Transverse colon (tissue), 4 donors: ENCODE measurements at places on chromosomes 11 and 22. TPM values are rescaled to one million over a fixed set of nuclear protein-coding genes. Genes with fewer than 3 reads are reported as not detected.

DNA sequence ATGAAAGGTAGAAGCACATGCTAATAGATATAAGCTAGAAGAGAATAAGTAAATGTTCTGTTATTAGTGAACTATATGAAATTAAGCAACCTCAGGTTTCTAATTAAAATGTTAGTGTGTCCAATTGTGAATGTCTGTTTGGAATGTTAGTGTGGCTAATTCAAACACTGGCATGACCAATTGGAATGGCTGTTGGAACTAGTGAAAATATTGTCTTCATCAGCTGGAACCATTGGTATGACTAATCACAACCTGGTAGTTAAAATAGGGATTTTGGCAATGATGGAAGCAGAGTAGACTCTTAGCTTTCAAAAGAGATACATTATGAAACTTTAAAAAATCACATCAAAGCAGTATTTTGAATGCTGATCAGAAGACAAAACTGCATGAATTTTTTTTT is 66.8 kb downstream of the CYB5R2 start:
- DNase-seq, result no peak
- peaks cover 26% of the 10 kb centered on the region for H3K4me1 ChIP-seq
- H3K36me3 ChIP-seq, result peaks cover 7% of the 10 kb centered on the region
- no peaks in the 10 kb centered on the region for H3K27me3 ChIP-seq
- H3K4me3 ChIP-seq, result no peak overlapping the region
- H3K27ac ChIP-seq, result peak overlapping the region; percentile 85

DNA sequence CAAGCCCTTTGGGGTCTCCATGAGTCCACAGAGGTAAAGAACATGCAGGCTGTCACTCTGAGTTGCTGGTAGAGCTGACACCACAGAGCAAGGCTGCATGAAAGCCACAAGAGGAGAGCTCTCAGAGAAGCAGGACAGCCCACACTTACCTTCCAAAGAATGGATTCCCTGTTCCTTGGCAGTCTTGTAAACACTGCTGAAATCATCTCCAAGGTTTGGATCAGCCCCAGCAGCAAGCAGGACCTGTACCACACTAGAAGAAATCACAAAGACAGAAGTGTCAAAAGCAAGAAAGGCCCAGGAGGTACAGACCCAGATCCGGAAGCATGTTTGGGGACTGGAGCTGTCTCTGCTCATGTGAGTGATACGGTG is 54.2 kb downstream of the CLPB start:
- H3K4me1 ChIP-seq, result peaks cover 7% of the 10 kb centered on the region
- DNase-seq, result no peak
- no peaks in the 10 kb centered on the region for H3K36me3 ChIP-seq
- no peak overlapping the region for H3K27ac ChIP-seq
- H3K4me3 ChIP-seq, result no peak overlapping the region
- no peaks in the 10 kb centered on the region for H3K27me3 ChIP-seq

DNA sequence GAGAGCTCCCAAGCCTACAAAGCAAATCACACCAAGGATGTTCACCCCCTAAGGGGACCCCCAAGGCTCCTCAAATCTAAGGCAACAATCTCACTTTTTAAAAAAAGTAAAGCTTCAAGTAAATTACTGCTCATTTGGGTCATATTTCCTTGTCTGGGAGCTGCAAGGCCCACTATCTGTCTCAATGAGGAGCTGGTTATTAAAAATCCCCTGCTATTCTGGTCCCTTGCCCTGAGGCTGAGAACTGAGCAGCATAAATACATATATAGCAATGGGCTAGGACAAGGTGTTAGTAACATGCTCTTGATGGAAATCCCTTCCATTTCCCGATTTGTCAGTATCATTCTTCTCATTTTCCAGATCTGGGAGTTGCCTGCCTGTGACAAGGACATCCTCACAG is 119.2 kb downstream of the ETS1 start:
- peak overlapping the region; percentile 73 for H3K27ac ChIP-seq
- H3K4me3 ChIP-seq, result no peak overlapping the region
- H3K36me3 ChIP-seq, result no peaks in the 10 kb centered on the region

DNA sequence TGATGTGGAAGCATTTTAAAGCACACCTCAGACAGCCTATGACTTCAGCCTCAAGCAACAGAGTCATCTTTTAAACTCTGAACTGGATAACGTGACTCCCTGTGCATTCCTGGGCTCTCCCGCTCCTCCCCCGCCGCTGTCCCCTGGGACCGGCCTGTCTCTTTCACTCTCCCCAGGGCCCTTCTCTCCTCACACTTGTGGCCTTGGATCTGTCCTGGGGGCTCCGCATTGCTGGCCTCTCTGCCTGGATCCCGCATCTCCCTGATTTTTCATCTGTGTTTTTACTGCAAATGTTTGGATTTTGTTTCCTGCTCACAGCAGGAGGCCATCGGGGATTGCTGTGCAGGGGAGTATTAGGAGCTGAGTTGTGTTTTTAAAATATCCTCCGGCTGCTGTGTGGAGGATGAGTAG is 15.4 kb downstream of the C11orf24 start:
- H3K36me3 ChIP-seq, result no peaks in the 10 kb centered on the region
- DNase-seq, result no peak
- no peaks in the 10 kb centered on the region for H3K27me3 ChIP-seq
- no peak overlapping the region for H3K4me3 ChIP-seq
- H3K27ac ChIP-seq, result no peak overlapping the region

DNA sequence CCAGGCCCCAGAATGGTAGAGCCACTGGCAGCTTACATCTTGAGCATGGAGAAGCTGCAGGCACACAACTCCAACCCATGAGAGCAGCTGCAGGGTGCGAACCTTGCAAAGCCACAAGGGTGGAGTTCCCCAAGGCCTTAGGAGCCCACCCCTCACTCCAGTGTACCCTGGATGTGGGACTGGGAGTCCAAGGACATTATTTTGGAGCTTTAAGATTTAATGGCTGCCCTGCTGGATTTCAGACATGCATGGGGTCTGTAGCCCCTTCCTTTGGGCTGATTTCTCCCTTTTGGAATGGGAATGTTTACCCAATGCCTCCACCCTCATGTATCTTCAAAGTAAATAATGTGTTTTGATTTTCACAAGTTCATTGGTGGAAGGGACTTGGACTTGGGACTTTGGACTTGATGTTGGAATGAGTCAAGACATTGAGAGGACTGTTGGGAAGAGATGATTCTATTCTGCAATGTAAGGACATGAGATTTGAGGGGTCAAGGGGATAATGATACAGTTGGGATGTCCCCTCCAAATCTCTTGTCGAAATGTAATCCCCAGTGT is 1.1 kb upstream of the KRTAP5-7 start:
- no peak for DNase-seq
- H3K4me3 ChIP-seq, result no peak overlapping the region
- no peaks in the 10 kb centered on the region for H3K4me1 ChIP-seq

- DNase-seq, result no peak
- H3K4me3 ChIP-seq, result no peak overlapping the region
- H3K4me1 ChIP-seq, result no peaks in the 10 kb centered on the region
- no peaks in the 10 kb centered on the region for H3K27me3 ChIP-seq
Measured at GRCh38 chr11:25211635-25212254, 714.9 kb downstream of the LUZP2 start.

DNA sequence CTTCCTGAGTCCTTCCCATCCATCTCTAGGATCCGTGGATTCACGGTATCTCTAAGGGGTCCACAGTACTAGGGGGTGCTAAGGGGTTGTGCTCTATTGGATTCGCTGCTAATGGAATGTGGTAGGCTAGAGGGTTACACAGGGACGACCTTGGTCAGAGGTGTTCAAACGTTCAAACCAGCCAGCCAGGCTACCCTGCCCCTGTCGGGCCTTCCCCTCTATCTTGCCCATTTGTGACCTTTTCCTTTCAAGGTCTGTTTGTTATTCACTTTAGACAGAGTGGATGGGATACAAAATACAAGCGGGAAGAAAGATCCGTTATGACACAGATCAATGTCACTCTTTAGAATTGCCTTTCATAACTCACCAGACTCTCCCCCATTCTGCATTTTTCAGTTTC is 205.8 kb upstream of the TBCEL start:
- no peak overlapping the region for H3K4me3 ChIP-seq
- peaks cover 5% of the 10 kb centered on the region for H3K4me1 ChIP-seq
- no peak for DNase-seq
- H3K36me3 ChIP-seq, result no peaks in the 10 kb centered on the region

GRCh38 chr11:77753230-77753629 is 67.3 kb downstream of the RSF1 start:
- no peak overlapping the region for H3K4me3 ChIP-seq
- H3K27ac ChIP-seq, result no peak overlapping the region

Gene TECTA
- 0.41 TPM for total RNA-seq

GRCh38 chr11:65278356-65278755 is 16.6 kb downstream of the POLA2 start:
- no peaks in the 10 kb centered on the region for H3K36me3 ChIP-seq
- no peaks in the 10 kb centered on the region for H3K27me3 ChIP-seq
- no peak overlapping the region for H3K27ac ChIP-seq
- DNase-seq, result no peak
- H3K4me1 ChIP-seq, result no peaks in the 10 kb centered on the region
- no peak overlapping the region for H3K4me3 ChIP-seq

DNA sequence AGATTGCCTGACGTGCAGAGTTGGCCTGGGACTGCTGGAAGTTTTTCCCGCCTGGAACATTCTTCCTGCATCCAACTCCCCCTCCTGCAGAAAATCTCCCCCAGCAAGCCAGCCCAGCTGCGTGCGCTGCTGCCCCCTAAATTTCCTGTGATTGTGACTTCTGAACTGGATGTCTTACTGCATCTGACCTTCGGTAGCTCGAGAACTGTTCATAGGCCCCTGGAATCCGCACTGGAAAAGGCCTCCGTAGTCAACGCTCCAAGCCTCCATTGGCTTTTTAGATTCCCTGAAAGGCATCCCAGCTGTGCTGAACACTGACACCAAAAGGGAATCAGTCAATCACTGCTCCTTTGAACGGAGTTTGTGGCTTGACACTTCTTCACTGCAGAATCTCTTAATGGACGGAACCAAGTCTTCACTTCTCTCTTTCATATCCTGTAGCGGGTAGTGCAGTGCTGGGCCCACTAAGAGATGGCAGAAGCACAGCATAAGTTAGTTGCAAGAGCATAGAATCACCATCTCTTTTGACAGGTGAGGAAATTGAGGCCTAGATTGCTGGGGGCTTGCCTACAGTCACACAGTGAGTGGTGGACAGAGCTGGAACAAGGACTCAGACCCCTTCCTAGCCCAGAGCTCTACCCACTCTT is 14.2 kb upstream of the RASD2 start:
- no peaks in the 10 kb centered on the region for H3K4me1 ChIP-seq
- H3K4me3 ChIP-seq, result no peak overlapping the region
- no peaks in the 10 kb centered on the region for H3K36me3 ChIP-seq
- no peak overlapping the region for H3K27ac ChIP-seq
- no peak for DNase-seq

- H3K36me3 ChIP-seq, result no peaks in the 10 kb centered on the region
- no peak for DNase-seq
- H3K27ac ChIP-seq, result no peak overlapping the region
- no peak overlapping the region for H3K4me3 ChIP-seq
Measured at GRCh38 chr11:93532806-93533205, 10.4 kb downstream of the SMCO4 start.

GRCh38 chr11:104435494-104435893 is 271.5 kb upstream of the PDGFD start:
- H3K27me3 ChIP-seq, result no peaks in the 10 kb centered on the region
- DNase-seq, result no peak
- H3K4me1 ChIP-seq, result no peaks in the 10 kb centered on the region
- no peaks in the 10 kb centered on the region for H3K36me3 ChIP-seq

DNA sequence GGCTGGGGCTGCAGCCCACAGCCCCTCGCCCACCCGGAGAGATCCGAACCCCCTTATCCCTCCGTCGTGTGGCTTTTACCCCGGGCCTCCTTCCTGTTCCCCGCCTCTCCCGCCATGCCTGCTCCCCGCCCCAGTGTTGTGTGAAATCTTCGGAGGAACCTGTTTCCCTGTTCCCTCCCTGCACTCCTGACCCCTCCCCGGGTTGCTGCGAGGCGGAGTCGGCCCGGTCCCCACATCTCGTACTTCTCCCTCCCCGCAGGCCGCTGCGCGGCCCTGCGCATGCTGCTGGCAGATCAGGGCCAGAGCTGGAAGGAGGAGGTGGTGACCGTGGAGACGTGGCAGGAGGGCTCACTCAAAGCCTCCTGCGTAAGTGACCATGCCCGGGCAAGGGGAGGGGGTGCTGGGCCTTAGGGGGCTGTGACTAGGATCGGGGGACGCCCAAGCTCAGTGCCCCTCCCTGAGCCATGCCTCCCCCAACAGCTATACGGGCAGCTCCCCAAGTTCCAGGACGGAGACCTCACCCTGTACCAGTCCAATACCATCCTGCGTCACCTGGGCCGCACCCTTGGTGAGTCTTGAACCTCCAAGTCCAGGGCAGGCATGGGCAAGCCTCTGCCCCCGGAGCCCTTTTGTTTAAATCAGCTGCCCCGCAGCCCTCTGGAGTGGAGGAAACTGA is 731 bp downstream of the GSTP1 start:
- no peaks in the 10 kb centered on the region for H3K36me3 ChIP-seq
- H3K4me3 ChIP-seq, result peak overlapping the region; percentile 88

DNA sequence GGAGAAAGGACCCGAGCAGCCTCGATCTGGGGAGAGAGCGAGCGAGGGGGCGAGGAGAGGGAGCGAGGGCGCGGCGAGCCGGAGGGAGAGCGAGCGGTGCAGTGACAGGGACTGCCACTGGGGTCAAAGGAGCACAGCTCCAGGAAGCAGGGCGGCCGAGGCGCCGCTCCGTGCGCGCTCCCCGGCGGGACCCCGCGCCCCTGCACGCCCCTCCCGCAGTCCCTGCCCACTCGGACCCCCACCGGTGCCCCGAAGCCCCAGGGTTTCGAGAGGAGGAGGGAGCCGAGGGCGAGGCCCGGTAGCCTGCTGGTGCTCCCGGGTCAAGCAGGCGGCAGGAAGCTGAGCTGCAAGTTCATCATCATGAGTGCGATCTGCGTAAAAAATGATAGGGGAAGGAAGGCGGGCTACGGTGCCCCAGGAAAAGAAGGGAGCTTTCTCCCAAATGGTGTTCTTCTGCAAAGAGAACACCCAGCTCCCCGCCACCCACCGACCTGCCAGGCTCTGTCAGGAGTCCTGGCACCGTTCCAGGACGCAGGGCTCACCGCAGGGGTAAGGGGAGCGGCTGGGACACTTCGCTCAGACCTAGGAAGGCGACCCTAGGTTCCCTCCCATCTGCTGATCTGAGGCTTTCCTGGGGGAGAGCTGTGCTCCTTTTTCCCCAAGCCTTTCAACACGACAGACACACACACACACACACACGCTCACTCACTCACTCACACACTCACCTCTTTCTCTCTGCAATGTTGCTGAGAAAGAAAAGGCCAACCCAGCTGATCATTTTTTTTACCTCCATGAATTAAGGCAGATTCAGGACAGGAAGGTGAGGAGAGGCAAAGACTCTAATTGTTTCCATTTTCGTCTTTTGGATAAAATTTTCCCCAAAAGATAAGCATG is at the start of gene MPPED2:
Gene MPPED2 (minus strand): TSS at position 103 of the 894 bp plus-strand sequence. CDS start 5,980 bp downstream, outside the sequence.
- peaks cover 57% of the 10 kb centered on the region for H3K27me3 ChIP-seq
- H3K27ac ChIP-seq, result peak within 1 kb of the TSS; percentile 89
- peaks cover 26% of the 10 kb centered on the region for H3K4me1 ChIP-seq
- peak; percentile 25 for DNase-seq
- H3K4me3 ChIP-seq, result peak within 1 kb of the TSS; percentile 81
- no peaks in the 10 kb centered on the region for H3K36me3 ChIP-seq

Gene TMPRSS5
- total RNA-seq, result 0.27 TPM

DNA sequence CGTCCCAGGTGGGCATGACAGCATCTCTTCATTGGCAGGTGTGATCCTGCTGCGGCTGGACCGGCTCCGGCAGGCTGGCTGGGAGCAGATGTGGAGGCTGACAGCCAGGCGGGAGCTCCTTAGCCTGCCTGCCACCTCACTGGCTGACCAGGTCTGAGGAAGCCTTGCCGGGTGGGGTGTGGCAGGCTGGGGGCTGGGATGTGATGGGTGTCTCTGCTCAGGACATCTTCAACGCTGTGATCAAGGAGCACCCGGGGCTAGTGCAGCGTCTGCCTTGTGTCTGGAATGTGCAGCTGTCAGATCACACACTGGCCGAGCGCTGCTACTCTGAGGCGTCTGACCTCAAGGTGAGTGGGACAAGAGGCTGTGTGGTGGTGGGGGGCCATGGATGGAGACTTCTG is 3.5 kb downstream of the LARGE2 start:
- DNase-seq, result peak; percentile 4
- H3K27ac ChIP-seq, result no peak overlapping the region
- peaks cover 33% of the 10 kb centered on the region for H3K4me1 ChIP-seq

Gene TSGA10IP
- not detected for total RNA-seq
